ENCODE measurements at places on chromosomes 3 and 15. TPM values are rescaled to one million over a fixed set of nuclear protein-coding genes. Genes with fewer than 3 reads are reported as not detected.

DNA sequence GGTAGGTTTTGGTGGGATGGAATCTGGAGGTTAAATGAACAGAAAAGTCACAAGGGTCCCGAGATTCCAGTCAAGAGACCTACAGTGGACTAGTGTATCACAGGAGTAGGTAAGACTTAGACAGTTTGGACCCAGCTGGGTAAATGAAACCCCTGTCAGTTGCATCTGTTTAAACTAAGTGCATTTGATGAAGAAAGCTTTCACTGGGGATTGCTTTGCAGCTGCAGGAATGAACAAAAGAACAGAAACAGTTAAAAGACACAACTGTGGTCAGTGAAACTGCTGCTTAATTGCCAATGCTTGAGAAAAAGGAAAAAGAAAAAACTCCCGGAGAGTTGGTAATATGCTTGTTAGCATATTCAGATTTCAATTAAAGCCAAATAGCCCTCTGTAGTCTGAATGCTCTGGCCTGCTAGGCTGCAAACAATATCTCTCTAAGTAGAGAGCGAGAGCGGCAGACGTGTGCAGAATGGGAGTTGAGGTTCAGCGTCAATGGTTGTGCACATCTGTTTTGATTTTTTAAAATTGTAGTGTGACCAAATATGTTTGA is 37.1 kb downstream of the OXNAD1 start:
- H3K4me3 ChIP-seq = no peak overlapping the region
- H3K36me3 ChIP-seq = no peaks in the 10 kb centered on the region
- H3K27ac ChIP-seq = no peak overlapping the region
- no peaks in the 10 kb centered on the region for H3K27me3 ChIP-seq
- no peaks in the 10 kb centered on the region for H3K4me1 ChIP-seq

DNA sequence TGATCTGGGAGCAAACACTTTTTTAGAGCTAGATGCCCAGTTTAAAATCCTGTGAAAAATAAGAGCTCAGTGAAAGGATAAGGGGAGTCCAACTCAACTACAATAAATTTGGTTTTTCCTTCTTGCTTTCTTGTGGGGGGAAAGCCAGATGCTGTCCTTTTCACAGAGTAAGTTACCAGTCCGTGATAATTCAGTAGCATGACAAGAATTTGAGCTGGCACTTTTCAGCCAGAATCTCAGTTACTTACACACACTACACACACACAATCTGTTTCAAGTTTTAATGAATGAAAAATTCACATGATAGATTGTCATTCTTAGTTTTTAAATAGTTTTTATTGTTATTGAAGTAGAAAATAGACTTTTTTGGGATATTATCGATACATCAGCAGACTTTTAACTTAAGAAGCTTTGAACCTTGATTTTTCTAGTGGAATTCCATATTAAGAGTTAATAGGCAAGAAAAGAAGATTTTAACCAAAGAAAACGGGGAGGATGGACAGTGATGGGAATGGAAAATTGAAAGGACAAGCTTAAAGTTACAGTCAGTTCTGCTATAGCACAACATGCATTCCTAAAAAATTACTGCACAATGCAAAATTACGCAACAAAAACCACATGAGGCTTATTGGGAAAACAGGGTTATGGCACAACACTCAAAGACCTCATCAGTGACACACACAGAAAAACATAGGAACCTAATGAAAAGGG is 47.0 kb downstream of the PSMD6 start:
- peaks cover 5% of the 10 kb centered on the region for H3K36me3 ChIP-seq
- no peak for DNase-seq
- peaks cover 31% of the 10 kb centered on the region for H3K4me1 ChIP-seq
- no peaks in the 10 kb centered on the region for H3K27me3 ChIP-seq
- H3K4me3 ChIP-seq = no peak overlapping the region

DNA sequence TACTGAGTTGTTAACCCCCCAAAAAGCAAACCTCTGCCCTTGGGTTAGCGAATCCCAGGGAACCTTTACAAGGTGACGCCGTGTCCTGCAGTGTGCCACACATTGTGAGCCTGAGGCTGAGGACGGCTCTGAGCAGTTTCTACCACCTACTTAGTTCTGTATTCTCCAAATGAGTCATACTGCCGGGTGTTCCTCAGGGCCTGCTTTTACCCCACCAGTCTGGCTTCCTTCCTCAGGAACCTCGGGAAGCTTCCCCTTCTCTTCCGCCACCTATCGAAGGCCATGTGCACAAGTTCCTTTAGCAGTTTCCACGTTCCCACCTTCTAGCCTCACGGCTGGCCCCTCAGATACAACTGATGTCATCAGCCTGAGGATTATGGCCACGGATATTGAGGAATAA is 384.0 kb upstream of the TPM1 start:
- H3K27me3 ChIP-seq = no peaks in the 10 kb centered on the region
- H3K4me1 ChIP-seq = no peaks in the 10 kb centered on the region
- no peak overlapping the region for H3K4me3 ChIP-seq
- no peak for DNase-seq

DNA sequence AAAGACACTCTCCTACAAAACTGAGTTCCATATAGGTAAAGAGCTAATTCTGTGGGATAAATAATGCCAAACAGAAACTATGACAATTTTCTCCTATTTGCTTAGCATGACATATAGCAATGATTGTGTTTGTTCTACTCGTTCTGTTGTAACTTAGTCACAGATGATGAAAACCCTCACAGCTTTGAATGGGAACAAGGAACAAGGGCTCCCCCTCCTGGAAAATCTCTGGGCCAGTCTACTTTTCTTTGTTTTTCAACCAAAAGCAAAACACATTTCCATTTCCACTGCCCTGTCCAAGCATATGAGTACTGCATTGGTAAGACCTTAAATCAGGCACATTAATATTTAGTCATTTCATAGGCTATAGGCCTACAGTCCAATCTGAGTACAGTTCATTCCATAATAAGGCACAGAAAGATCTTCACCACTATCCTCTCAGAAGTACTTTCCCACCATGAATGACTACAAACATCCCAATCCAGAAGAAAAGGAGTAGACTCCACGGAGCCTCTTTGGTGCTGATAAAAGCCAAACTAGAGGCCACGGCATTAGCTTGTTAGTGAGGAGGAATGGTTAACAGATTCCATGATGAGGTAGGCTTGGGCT is 67.1 kb downstream of the ATP8B4 start:
- DNase-seq = peak; percentile 59
- no peak overlapping the region for H3K27ac ChIP-seq
- no peak overlapping the region for H3K4me3 ChIP-seq
- H3K36me3 ChIP-seq = no peaks in the 10 kb centered on the region

DNA sequence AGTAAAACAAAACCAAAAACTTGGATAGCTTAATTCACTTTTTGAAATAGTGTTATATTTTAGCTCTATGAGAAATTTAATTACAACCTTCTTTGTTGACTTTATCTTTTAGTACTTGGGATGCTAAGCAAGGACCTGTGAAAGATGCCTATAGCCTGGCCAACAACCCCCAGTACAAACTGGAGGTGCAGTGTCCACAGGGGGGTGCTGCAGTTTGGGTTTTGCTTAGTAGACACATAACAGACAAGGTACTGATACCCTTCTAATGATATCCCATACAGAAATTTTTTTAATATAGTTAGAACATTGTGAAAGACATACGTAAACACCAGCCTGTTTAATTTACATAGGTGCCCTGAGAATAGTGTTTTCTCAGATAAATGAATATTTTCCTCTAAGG is 35.3 kb downstream of the CAPN7 start:
- no peaks in the 10 kb centered on the region for H3K27me3 ChIP-seq
- peaks cover 10% of the 10 kb centered on the region for H3K36me3 ChIP-seq
- peak; percentile 21 for DNase-seq

DNA sequence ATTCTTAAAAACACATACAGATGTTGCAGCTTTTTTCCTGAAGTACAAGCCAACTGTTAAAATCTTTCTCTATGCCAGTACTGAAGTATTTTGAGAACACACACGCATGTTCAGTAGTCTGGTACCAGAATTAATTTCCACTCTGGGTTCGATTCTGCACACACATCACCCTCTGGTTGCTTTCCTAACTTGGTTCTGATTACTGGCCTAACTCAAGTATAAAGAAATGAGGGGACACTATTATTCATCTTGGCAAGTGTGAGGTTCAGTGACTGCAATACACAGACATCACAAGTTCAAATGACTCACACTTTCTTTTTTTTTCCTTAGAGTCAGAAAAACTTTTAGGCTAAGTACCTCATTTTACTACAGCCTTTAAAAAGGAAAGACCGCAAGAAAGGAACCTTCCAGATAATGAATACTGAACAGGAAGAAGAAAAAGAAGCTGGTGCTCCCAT is 37.4 kb upstream of the LDHAL6B start:
- H3K27ac ChIP-seq = peak overlapping the region; percentile 77
- peaks cover 25% of the 10 kb centered on the region for H3K4me1 ChIP-seq
- peak overlapping the region; percentile 1 for H3K4me3 ChIP-seq
- H3K36me3 ChIP-seq = peaks cover 97% of the 10 kb centered on the region

- DNase-seq = no peak
- H3K4me1 ChIP-seq = peaks cover 27% of the 10 kb centered on the region
- H3K27me3 ChIP-seq = no peaks in the 10 kb centered on the region
- peak overlapping the region; percentile 74 for H3K27ac ChIP-seq
- H3K4me3 ChIP-seq = peak overlapping the region; percentile 7
These were observed 12.1 kb downstream of the C15orf39 start for GRCh38 chr15:75213768-75214221.

- H3K27ac ChIP-seq = no peak overlapping the region
- H3K27me3 ChIP-seq = no peaks in the 10 kb centered on the region
- no peak overlapping the region for H3K4me3 ChIP-seq
- H3K4me1 ChIP-seq = no peaks in the 10 kb centered on the region
- H3K36me3 ChIP-seq = no peaks in the 10 kb centered on the region
- no peak for DNase-seq
These were observed 7.2 kb downstream of the CCDC80 start for GRCh38 chr3:112633757-112634156.

GRCh38 chr3:172364374-172365027 is 83.8 kb downstream of the GHSR start:
- no peak for DNase-seq
- H3K27me3 ChIP-seq = no peaks in the 10 kb centered on the region
- no peaks in the 10 kb centered on the region for H3K4me1 ChIP-seq
- no peak overlapping the region for H3K27ac ChIP-seq

GRCh38 chr15:69762373-69763148 is 309.9 kb downstream of the RPLP1 start:
- H3K27ac ChIP-seq = no peak overlapping the region
- H3K4me1 ChIP-seq = peaks cover 38% of the 10 kb centered on the region
- H3K36me3 ChIP-seq = no peaks in the 10 kb centered on the region
- peaks cover 14% of the 10 kb centered on the region for H3K27me3 ChIP-seq

DNA sequence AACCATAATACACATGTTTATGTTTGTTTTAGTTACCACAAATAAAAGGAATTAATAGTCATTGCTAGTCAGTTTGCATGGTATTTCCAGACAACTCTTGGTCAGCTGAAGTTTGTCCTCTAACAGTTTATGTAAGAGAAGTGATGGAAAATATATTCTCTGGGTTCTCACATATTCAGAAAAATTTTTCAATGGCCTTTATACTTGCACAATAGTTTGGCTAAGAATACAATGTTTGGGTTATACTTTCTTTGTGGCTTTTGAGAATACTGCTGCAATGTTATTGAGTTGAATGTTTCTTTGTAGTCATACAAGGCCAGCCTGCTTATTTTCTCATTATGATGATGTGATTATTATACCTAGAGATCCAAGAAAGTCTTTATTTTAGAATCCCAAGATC is 133.9 kb downstream of the RAP2B start:
- peaks cover 10% of the 10 kb centered on the region for H3K4me1 ChIP-seq
- H3K4me3 ChIP-seq = no peak overlapping the region

DNA sequence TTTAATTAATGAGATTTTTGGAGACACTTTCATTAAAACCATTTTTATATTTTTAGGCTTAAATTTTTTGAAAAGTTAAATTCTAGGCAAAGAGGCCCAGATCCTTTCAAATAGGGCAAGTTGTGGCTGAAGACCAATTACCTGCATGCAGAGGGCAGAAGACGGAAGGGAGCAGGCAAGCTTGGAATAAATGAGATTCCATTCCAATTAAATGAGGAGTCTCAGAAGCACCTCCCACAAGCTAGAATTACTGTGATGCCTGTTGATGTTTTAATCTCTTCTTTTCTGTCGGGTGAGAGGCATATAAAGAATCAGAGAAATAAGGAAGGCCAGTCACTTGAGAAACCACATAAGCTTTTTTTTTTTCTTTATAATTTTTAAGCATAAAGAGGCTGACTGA is 46.8 kb downstream of the KBTBD8 start:
- no peak for DNase-seq
- H3K27me3 ChIP-seq = no peaks in the 10 kb centered on the region
- no peak overlapping the region for H3K27ac ChIP-seq
- no peaks in the 10 kb centered on the region for H3K36me3 ChIP-seq

- H3K36me3 ChIP-seq = no peaks in the 10 kb centered on the region
- H3K27ac ChIP-seq = no peak overlapping the region
- H3K4me3 ChIP-seq = no peak overlapping the region
- no peaks in the 10 kb centered on the region for H3K4me1 ChIP-seq
- DNase-seq = no peak
These were observed 199.4 kb downstream of the KCNH8 start for GRCh38 chr3:19347671-19348070.

DNA sequence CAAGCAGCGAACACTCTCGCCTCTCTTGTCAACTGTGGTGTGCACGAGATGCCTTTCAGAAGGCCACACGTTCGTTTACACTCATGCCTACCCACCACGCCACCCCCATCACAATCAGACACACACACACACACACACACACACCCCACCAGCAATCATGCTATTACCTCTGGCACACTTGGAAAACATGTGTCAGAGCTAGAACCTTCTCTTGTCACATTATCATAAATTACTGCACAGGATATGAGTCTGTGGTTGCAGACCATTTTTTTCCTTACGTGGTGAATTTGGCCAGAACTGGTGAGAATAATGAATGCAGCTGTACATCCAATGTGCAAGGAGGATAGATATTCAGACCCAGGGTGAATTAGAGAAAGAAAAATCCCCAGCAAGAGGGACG is 52.4 kb downstream of the TRIM69 start:
- H3K27ac ChIP-seq = no peak overlapping the region
- no peaks in the 10 kb centered on the region for H3K4me1 ChIP-seq
- H3K36me3 ChIP-seq = peaks cover 9% of the 10 kb centered on the region
- peaks cover 32% of the 10 kb centered on the region for H3K27me3 ChIP-seq

GRCh38 chr15:49152552-49153312 is 2.7 kb downstream of the COPS2 start:
- peak overlapping the region; percentile 20 for H3K27ac ChIP-seq
- peak overlapping the region; percentile 51 for H3K4me3 ChIP-seq
- H3K27me3 ChIP-seq = no peaks in the 10 kb centered on the region
- DNase-seq = no peak

- no peaks in the 10 kb centered on the region for H3K27me3 ChIP-seq
- peaks cover 31% of the 10 kb centered on the region for H3K4me1 ChIP-seq
- H3K4me3 ChIP-seq = no peak overlapping the region
- no peak overlapping the region for H3K27ac ChIP-seq
These were observed 112.5 kb upstream of the TGFBR2 start for GRCh38 chr3:30493911-30494311.

Gene ASB14
- total RNA-seq = 0.40 TPM

Gene ATG3
- 57.9 TPM for total RNA-seq

Gene WDR49
- 1.4 TPM for total RNA-seq

Gene MAGEL2
- total RNA-seq = not detected

Gene CCDC33
- 2.1 TPM for total RNA-seq
